ENCODE measurements at places on chromosomes 2 and 18.
A peak's percentile ranks its signal among the peaks of the same experiment; 100 is the strongest.

- H3K36me3 ChIP-seq = no peaks in the 10 kb centered on the region
- H3K27me3 ChIP-seq = peaks cover 10% of the 10 kb centered on the region
- H3K4me1 ChIP-seq = peaks cover 7% of the 10 kb centered on the region
- DNase-seq = peak; percentile 42
- H3K4me3 ChIP-seq = peak within 1 kb of the TSS; percentile 29
- no peak within 1 kb of the TSS for H3K27ac ChIP-seq
Measured at GRCh38 chr2:27262379-27263286, at the start of gene SLC30A3. TSS of gene SLC30A3 (minus strand) at chr2:27263047. CDS start at chr2:27262906, 141 bp downstream.

DNA sequence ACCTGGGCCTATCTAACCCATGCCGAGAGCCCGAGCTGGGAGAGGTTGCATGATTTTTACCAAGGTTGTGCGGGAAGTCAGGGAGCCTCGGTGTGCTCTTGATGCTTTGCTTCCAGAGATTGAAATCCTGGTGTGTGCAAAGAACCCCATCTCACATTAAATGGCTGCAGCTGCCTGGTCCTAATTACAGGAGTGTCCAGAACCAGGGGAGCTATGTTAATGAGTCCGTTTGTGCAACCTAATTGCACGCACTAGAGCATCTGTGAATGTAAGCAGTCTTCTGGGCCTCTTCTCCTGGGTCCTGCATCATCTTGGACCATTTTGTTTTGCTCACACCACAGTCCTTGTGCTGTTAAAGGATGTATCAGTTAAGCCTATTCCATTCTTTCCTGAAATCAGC is 263.8 kb downstream of the AGAP1 start:
- H3K27me3 ChIP-seq = no peaks in the 10 kb centered on the region
- no peaks in the 10 kb centered on the region for H3K36me3 ChIP-seq
- H3K4me1 ChIP-seq = no peaks in the 10 kb centered on the region
- no peak overlapping the region for H3K4me3 ChIP-seq
- DNase-seq = no peak

GRCh38 chr2:37629529-37629928 is 41.9 kb downstream of the CDC42EP3 start:
- no peak overlapping the region for H3K4me3 ChIP-seq
- DNase-seq = no peak
- H3K36me3 ChIP-seq = no peaks in the 10 kb centered on the region
- H3K27ac ChIP-seq = no peak overlapping the region

- no peaks in the 10 kb centered on the region for H3K27me3 ChIP-seq
- H3K4me3 ChIP-seq = no peak overlapping the region
- no peak overlapping the region for H3K27ac ChIP-seq
- DNase-seq = no peak
Measured at GRCh38 chr18:62881509-62882016, 166.2 kb downstream of the PHLPP1 start.

GRCh38 chr2:221465776-221466175 is 106.3 kb downstream of the EPHA4 start:
- DNase-seq = no peak
- H3K27me3 ChIP-seq = no peaks in the 10 kb centered on the region
- no peak overlapping the region for H3K4me3 ChIP-seq
- H3K36me3 ChIP-seq = no peaks in the 10 kb centered on the region
- H3K4me1 ChIP-seq = no peaks in the 10 kb centered on the region
- no peak overlapping the region for H3K27ac ChIP-seq

DNA sequence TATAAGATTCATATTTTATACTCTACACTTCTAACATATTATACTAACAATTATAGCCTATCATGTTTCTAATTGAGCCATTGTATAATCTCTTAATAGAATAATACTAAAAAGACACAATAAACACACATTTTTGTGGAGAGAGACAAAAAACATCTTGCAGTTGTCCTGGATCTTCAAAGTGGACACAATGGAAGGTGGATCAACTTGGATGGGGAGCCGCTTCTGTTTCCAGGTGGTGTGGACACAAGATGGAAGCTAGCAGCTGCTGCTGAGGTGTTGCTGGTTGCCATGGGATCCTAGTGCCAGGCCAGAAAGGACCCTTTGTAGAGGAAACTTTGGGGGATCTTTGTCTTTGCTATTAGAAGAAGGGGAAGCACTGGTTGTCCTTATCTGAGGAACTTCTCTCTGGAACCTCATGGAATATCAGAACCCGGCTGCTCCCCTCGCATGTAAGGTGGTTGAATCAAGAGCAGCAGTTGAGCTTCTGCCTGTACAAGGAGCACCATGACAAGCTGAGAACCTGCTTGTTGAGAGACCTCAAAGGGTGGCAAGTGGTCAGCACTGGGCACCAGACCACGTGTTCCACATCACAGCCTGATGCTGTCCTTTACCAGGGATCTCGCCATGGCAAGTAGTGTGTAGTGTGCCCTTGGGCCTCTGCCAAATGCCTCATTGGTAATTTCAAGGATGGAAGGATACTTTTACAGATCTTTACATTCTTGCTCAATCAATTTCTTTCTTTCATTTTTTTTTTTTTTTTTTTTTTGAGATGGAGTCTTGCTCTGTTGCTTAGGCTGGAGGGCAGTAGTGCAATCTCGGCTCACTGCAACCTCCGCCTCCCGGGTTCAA is 232.2 kb downstream of the MYCN start:
- H3K27me3 ChIP-seq = no peaks in the 10 kb centered on the region
- no peak overlapping the region for H3K4me3 ChIP-seq
- DNase-seq = no peak
- no peaks in the 10 kb centered on the region for H3K36me3 ChIP-seq
- no peak overlapping the region for H3K27ac ChIP-seq

GRCh38 chr18:9296233-9297006 is 38.2 kb upstream of the TWSG1 start:
- no peak overlapping the region for H3K27ac ChIP-seq
- no peak overlapping the region for H3K4me3 ChIP-seq
- peak; percentile 12 for DNase-seq
- no peaks in the 10 kb centered on the region for H3K36me3 ChIP-seq

DNA sequence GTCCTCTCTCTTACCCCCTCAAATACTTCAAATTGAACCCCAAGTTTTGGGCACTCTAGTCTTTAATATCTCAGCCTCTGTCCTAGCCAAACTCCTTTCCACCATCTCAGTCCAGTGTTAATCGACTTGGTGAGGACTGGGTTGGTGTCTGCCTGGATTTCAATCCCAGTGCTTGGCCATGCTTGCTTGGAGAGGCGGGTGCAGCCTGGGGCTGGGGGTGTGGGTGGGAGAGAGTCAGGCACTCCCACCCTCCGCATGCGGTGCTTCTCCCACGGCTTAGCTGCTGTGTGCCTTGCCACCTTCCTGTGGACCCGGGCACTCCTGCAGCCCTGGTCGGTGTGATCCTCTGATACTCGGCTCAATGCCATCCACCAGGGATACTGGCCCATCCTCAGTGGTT is 220.8 kb upstream of the HDAC4 start:
- no peak overlapping the region for H3K4me3 ChIP-seq
- H3K27ac ChIP-seq = no peak overlapping the region
- DNase-seq = no peak
- no peaks in the 10 kb centered on the region for H3K4me1 ChIP-seq
- H3K36me3 ChIP-seq = no peaks in the 10 kb centered on the region

DNA sequence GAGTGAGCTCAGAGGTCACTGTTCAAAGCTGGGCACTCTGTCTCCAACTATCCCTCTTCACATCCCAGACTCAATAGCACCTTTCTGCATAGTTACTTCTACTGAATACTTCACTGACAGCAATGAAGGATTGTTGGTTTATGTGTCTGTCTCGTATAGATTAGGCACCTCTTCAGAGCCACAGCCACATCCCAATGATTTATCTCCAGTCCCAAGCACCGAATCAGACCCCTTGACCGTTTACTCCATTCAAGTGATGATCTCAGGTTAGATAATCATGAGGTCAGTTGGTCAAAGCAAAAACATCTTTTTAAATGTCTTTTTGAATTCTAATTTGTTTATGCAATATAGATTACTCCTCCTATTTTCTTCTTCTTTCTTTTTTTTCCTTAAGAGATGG is 14.7 kb downstream of the NEDD4L start:
- DNase-seq = no peak
- no peaks in the 10 kb centered on the region for H3K36me3 ChIP-seq
- peaks cover 3% of the 10 kb centered on the region for H3K4me1 ChIP-seq
- no peak overlapping the region for H3K4me3 ChIP-seq
- no peak overlapping the region for H3K27ac ChIP-seq

- DNase-seq = no peak
- H3K27ac ChIP-seq = no peak overlapping the region
- no peak overlapping the region for H3K4me3 ChIP-seq
- no peaks in the 10 kb centered on the region for H3K4me1 ChIP-seq
- no peaks in the 10 kb centered on the region for H3K27me3 ChIP-seq
Measured at GRCh38 chr2:232966122-232966521, 46.9 kb downstream of the NGEF start.

DNA sequence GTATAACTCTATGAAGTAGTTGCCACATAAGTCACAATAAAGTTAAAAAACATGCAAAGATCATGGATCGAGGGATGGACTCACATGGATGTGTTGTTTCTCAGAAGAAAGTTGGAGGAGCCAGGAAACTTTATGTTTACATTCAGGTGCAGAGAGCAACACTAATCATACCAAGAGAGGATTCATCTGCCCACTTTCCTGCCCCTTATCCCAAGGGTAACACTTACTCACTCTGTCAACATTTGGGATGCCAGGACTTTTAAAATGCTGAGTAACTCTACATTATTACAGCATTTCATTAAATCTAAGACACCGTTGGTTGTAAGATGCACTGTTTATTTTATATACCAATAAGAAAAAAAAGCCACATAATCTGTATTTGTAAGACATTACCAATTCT is 170.4 kb downstream of the KCNE4 start:
- H3K27me3 ChIP-seq = no peaks in the 10 kb centered on the region
- H3K27ac ChIP-seq = no peak overlapping the region
- no peak for DNase-seq
- H3K4me1 ChIP-seq = peaks cover 7% of the 10 kb centered on the region
- H3K36me3 ChIP-seq = no peaks in the 10 kb centered on the region
- H3K4me3 ChIP-seq = no peak overlapping the region

All from prostate gland (tissue), 2 donors.